Activated naive CD4-positive, alpha-beta T cell (primary cell): ENCODE measurements at places on chromosomes 11 and 22.

DNA sequence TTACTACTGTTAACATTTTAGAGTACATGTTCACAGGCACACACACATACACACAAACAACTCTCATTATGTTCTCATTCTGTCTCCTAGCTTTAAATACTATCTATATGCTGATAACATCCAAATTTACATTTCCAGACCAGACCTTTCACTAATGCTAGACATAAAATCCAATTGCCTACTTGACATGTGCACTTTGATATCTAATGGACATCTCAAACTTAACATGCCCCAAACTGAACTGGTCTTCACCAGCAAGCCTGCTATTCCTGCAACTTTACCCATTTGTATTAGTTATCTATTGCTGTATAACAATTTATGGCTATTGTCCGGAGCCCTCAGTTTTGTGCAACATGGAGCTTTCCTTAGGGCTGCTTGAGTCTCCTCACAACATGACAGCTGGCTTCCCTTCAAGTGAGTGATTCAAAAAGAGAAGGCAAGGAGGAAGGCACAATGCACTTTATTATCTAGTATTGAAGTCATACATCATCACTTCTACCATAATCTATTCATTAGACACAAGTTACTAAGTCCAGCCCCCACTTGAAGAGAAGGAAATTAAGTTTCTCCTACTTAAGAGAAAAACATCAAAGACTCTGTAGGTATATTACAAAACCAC, 3.0 kb downstream of the SLC36A4 start:
- no peak for DNase-seq

DNA sequence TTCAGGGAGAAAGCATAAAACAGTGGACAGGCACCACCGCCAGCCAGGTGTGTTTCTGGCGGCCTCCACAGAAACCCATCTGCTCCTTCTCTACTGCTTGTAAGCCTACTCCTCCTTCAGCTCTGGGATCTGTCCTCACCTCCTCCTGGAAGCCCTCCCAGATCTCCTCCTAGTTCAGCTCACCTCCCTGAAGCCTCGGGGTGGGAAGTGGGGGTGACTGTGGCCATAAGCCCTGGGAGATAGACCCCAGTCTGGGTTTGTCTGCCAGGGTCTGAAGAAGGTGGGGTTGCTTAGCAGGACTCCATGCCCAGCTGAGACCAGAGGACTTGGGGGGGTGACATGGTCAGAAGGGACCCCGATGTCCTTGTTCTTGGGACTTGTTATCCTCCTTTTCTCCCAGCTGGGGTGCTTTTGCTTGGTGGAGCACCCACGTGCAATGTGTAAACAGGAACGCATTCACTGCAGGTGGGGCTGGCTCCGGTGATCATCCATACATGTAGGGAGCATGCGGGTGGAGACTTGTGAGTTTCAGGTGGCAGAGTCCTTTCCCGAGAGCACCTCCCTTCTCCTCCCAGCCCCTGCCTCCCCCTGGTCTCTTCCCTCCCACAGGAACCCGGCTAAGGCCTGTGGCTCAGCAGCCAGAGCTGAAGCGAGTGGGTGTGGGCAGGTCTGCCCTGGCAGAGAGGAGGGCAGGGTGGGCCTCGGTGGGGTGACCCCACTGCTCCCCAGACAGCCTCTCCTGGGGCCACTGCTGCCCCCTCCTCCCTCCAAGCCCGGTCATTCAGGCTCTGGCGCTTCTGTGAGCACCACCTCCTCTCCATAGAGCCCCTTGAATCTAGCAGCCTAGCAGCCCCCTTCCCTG, 25.9 kb downstream of the MRGPRG start:
- no peak for DNase-seq

DNA sequence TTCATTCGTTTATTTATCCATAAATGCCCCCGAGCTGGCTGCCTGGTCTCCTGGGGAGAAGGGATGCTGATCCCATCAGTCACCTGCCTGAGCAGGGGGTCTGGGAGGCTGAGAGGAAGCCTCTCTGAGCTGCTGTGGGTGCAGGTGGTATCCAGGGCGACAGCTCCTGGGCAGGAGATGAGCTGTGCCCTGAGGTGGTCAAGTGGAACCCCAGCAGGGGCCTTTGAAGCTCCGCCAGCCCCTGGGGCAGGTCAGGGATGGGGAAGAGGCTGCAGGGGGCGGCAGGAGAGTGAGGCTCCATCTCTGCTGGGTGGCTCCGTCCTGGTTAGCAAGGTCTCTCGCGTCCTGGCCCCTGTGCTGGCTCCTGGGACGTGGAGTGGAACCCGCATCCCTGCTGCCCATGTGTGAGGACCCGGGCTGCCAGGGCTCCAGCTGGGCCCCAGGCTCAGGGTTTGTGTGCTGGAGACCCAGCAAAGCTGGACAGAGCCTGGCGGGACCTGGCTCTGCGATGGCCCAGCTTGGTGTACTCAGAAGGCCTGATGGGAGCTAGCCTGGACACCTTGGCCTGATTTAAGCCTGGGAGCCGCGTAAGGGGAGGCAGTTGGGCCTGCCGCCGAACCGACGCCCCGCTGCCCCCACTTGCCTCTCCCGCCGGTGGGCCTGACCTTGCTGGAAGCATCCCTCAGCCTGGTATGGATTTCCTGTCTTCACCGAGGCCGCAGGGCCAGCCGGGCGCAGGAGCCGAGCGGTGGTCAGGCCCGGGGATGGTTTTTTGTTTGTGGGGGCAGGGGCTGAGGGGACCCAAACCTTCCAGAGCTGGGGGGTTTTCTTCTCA, 44.5 kb downstream of the RTN4R start:
- DNase-seq = no peak

DNA sequence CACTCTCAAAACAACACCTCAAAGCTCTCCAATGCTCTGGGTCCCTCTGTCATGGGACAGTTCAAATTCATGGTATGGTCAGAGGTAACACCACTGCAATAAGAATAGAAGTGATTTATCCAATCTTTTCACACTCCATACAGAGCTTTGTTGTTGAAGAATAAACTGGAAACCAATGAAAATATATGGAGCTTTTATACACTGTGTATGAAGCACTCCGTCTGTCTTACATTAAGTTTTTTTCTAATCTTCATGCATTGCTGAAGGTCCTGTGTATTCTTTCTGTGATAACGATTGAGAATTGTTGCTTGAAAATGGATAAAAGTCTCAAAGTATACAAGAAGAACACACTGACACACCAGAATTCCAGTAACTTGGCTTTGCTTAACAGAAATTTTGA, 603.7 kb upstream of the LUZP2 start:
- DNase-seq = no peak

GRCh38 chr11:18000760-18001159, 12.1 kb downstream of the SERGEF start:
- DNase-seq = no peak

- DNase-seq = peak; percentile 5
Observed at GRCh38 chr11:46296528-46297448, 19.3 kb downstream of the CREB3L1 start.

GRCh38 chr11:117052196-117053149, 45.8 kb downstream of the SIK3 start:
- DNase-seq = no peak

DNA sequence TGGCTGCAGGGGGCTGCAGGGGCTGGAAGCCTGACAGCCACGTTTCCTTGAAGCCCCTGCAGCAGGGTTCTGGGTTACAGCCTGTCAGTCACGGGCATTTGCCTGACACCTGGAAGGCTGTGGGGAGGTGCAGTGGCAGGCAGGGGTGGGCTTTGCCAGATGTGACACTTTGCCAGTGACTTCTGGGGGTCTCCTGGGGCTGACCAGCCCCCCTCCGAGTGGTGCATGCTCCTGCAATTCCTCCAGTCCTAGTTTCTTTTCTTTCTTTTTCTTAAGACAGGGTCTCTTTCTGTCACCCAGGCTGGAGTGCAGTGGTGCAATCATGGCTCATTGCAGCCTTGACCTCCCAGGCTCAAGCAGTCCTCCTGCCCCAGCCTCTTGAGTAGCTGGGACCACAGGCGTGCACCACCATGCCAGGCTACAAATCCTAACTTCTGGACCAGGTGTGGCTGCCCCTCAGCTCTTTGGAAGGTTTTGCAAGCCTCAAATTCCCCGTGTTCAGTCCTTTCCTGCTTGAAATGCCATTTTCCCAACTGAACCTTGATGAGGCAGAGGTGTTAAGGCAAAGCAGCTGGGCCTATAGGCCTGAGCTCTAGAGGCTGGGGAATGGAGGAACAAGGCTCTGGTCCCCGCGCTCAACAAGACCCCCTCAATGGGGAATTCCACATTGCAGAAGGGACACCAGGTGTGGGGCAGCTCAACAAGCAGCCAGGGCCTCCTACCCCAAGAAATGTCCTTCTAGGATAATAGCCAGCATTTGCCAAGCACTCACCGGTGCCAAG, 20.2 kb upstream of the CHKA start:
- no peak for DNase-seq

DNA sequence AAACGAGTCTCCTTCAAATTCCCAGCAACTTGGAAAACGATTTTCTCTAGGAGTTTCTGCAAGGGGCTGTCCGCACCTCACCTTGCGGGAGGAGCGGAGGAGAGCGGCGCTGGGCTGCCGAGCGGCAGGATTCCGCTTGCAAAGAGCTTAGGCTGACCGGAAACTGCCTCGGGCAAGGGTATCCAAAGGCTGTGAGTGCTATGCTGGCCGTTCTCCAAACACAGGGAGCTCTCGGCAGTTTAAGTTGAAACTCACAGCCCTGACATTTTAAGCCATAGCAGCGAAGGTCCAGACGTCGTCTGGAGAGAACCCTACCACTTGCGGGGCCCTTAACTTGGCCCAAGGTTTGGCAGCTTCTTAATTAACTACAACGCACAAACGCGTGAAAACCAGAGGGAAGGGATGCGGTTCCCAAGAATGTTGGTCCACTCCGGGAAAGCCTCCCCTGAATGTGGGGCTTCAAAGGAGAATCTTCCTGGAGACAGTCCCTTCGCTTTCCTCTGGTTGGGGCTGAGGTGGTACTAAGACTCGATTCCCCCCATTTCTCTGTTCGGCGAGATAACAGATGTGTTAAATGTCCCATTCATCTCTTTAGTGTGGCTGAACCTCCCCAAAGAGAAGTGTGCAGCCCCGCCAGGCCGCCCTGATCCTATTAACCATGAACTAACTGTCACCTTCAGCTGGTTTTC, 1.1 kb upstream of the DBX1 start:
- no peak for DNase-seq

GRCh38 chr11:7489376-7489775, 4.1 kb downstream of the OLFML1 start:
- DNase-seq = no peak

- no peak for DNase-seq
Observed at GRCh38 chr11:17263769-17264168, 12.8 kb upstream of the NUCB2 start.

DNA sequence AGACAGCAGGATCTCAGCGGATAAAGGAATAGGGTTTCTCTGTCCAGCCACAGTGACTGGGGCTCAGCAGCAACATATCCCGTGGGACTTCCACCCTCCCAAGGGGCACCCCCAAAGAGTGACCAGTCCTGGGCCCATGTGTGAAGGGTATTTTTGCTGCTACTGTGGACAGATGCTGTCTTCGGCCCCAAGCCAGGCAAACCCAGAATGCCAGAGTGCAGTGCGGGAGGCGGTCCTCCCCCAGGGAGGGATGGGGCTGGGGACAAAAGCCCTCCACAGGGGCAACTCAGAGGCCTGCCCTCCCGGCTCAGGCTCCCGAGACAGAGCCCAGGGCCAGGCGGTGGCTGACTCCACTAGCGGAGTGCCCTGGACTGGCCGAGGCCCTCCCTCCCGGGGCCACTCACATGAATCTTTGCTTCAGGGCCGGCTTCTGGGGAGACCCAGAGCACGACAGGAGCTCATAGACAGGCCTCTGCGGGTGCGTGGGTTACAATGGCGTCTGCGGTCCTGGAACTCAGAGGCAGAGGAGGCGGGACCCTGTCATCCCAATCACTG, 34.7 kb upstream of the WNT7B start:
- no peak for DNase-seq

GRCh38 chr22:22687638-22688500, 43.5 kb downstream of the GGTLC2 start:
- no peak for DNase-seq

DNA sequence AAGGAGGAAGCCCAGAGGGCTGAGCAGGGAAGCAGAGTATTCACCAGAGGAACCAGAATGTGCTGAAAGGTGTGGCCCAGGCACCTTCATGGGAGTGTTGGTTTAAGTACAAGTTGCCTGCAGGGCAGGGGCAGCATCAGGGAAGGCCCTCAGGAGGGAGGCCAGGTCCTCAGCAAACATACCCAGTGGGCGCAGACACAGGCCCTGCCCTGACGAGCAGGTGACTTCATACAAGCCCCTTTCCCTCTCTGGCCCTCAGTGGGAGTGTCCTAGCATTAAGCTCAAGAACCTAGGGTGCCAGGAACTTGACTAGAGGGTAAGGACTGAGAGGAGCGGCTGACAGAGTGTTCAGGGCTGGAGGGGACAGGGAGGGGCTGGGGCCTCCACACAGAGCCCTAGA, 7.5 kb upstream of the CASTOR1 start:
- DNase-seq = no peak

DNA sequence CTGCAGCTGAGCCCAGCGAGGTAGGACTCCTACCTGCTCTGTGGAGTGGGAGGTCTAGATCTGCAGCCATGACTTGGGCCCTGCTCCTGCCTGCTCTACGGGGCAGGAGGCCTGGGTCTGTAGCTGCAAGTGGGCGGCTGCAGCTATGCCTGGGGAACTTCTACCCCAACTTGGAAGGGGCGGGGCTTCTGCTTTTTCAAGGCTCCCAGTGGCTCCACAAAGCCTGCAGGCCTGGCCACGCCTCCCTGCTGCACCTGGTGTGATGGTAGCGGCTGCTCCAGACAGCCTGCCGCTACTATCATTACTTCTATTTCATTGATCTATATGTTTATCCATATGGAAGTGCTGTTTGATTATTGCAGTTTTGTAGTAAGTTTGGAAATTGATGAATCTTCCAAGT, 121.2 kb downstream of the NELL1 start:
- DNase-seq = no peak

GRCh38 chr22:50171319-50171964, 911 bp downstream of the PANX2 start:
- no peak for DNase-seq

GRCh38 chr11:66272596-66272995, 4.2 kb downstream of the RAB1B start:
- DNase-seq = no peak

DNA sequence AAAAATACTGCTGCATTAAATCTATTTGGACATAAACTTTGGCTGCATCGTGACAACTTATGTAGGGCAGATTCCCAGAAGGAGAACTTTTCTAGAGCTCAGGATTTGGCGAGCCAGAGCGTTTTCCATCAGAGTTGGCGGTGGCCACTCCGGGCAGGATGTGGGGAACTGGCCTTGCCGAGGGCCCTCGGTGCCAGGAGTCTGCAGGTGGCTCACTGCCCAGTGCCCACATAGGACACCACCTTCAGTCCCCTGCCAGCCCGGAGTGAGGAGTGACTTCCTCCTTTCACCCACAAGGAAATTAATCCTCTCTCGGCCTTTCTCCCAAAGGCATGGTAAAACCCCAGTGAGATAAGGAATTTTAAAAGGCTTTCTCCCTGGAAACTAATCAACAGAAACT, 1.6 kb upstream of the LGALS2 start:
- no peak for DNase-seq

GRCh38 chr22:26273011-26273675, 103.9 kb downstream of the SEZ6L start:
- DNase-seq = no peak
